ENCODE measurements at places on chromosomes 6 and 20.

- DNase-seq: no peak
Observed at GRCh38 chr6:149628875-149629510, 19.5 kb downstream of the KATNA1 start.

GRCh38 chr6:148340586-148341297, 1.9 kb upstream of the SASH1 start:
- no peak for DNase-seq

DNA sequence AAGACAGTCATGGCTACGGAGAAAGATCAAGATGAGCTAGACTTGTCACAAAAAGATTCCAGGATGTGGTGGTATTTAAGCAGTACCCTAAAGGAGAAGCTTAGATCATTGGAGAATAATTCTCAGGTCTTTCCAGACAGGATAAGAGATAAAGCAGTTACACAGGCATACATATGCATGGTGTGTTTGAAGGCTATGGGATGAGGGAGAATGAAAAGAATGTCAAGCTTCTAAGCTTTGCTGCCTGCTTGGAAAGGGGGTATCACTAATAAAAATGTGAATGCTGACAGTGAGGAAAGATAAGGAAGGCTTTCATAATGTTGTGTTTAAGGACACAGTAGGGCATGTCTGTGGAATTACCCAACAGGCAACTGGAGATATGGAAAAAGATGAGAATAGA, 28.1 kb downstream of the RWDD2A start:
- DNase-seq: no peak

DNA sequence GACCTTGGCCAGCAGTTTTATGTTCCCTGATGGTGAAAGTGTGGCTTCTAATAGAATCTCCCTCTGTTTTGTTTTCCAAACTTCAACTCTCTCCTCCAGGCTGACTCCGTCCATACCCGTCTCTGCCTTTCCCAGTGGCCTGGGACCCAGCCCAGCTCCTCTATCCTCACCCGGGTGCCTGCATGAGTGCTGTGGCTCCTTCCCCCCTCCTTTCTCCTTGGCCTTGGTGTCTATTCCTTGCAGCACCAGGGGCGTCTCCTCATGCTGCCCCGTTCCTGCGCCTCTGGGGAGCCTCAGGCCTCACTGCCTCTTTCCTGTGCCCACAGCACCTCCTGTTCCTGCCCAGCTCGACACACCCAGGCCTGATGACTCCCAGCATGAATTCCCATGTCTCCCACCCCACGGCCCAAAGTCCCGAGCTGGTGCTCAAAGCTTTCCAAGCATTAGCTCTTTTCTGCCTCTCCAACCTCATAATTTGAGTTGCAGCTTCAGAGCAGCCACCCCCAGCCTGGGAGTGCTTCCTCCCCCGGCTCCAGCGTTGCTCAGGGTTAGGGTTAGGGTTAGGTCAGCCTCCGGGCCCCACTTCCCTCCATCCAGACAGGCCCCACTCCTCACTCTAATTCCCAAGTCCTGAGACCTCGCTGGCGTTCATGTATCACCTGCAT, 56.3 kb upstream of the AFDN start:
- DNase-seq: no peak

DNA sequence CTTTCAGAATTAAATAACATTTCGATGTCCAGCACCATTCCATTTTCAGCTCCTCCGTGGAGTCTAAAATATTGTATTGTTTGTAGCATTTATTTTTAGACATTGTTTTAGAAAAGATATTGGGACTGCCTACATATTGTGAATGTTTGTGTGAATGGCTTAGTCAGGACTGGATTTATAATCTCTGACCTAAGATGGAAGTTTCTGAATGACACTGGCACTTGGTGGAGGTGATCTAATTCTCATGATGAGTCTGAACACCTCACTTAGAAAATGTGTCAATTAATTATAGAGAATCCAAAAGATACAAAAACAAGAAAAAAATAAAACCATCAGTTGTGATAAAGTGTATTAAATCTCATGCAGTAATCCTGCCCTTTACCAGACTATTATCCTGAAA, 60.8 kb upstream of the HBS1L start:
- no peak for DNase-seq

- no peak for DNase-seq
Observed at GRCh38 chr6:37099442-37099841, 70.5 kb upstream of the PIM1 start.

DNA sequence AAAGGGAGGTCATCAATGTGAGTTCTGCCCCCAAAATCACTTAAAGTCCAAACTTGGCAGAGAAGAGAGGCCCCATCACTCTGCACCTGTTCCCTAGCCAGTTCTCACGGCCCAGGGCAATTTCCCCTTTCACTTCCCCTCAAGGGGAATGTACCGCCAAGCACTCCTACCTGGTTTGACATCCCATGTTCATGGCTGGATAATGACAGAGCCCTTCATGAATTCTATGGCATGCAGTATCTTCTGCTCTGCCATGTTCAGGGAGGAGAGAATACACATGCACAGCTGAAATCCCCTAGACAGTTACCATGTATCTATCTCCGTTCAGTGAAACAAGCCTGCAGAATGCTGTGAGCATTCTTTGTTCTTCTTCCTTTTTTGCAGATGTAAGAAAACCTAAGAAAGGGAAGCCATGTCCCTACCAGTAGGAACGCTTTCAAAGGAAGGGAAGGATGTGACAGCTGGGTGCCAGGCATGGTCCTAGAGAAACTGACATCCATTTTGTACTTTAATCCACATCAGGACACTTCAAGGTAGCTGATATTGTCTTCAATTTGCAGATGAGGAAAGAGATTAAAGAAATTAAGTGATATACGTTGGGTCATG, 79.8 kb upstream of the ARID1B start:
- no peak for DNase-seq

DNA sequence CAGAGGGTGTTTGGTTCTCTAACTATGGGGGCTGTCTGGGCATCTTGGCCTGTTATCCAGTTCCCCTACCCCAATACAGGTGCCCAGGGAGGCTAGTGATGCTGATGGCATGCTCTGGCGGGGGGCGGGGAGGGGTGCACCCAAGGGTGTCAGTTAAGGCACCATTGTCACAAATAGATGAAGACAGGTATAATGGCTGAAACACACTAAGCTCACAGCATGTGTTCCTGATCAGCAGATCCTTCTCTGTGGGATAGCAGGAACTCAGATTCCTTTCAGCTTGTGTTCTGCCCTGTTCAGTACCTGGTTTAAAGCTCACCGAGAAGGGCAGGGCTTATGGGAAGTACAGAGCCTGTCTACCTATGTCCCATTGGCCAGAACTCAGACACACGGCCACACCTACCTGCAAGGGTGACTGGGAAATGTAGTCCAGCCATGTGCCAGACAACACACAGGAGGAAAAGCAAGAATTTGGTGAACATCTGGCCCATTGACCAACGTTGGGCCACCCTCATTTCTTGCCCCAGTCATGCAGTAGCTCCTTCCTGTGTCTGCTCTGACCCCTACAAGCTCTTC, 3.4 kb upstream of the RSPO4 start:
- DNase-seq: no peak

- DNase-seq: no peak
Observed at GRCh38 chr20:44399446-44399845, 43.9 kb downstream of the HNF4A start.

DNA sequence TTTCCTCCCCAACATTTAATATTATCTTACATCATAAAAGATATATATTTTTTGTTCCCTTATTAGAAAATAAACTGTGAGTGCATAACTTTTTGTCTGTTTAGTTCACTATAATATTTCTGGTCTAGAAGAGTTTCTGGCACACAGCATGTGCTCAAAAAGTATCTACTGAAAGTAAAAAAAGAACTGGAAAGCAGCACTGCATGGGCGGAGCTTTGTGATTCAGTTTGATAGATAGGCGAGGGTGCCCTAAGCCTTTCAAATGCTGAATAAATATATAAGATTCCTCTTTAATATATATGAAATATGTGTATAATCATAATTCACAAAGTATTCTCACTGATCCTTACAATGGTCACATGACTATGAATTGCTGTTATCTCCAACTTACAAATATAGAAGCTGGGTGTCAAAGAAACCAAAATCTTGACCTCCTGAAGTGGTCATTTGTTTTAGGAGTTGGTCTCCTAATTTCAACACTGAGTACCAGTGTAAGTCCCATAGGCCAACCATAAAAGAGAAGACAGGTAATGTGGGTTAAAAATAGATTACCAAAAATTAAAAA, 50.8 kb downstream of the OR2B2 start:
- DNase-seq: no peak

DNA sequence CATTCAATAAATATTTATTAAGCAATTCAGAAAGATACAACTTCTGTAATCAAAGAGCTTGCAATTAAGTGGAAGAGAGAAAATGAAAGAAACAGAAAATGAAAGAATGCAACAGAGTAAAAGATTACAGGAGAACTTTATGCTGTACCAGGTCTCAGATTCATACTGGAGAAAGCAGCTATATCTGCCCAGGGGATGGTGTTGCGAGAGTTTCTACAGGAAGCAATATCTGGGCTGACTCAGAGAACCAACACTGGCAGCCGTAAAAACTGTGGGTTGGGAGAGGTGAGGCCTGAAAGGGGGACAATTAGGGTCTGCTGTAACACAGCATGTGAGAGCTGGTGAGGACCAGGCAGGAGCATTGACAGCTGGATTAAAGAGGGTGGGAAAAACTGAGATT, 256.7 kb upstream of the TCF21 start:
- DNase-seq: no peak

DNA sequence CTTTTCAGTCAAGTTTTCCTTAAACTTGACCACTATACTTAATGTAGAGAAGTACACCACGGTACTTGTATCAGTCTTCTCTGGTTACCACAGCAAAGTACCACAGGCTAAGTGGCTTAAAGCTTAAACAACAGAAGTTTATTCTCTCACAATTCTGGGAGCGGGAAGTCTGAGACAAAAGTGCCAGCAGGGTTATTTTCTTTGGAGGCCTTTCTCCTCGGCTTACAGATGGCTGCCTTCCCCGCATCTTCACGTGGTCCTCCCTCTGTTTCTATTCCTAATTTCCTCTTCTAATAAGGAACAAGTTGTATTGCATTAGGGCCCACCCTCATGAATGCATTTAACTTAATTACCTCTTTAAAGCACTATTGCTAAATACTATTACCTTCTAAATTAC, 258.0 kb downstream of the PLCB1 start:
- DNase-seq: no peak

DNA sequence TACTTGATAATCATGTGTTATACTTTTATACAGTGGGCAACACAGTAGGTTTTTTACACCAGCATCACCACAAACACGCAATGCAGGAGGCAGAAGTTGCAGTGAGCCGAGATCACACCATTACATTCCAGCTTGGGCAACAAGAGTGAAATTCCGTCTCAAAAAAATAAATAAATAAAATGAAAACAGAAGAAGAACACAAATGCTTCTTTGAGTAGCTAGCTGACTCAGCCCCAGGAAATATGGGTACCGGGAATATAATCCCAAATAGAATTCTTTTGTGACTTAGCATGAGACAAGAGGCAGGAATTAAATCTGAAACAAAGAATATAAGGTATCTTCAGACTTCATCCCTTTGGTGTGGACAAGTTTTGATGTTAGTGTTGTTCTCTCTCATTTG, 164.2 kb upstream of the ATXN1 start:
- DNase-seq: no peak

- DNase-seq: no peak
Observed at GRCh38 chr20:21826976-21827375, 121.5 kb downstream of the PAX1 start.

DNA sequence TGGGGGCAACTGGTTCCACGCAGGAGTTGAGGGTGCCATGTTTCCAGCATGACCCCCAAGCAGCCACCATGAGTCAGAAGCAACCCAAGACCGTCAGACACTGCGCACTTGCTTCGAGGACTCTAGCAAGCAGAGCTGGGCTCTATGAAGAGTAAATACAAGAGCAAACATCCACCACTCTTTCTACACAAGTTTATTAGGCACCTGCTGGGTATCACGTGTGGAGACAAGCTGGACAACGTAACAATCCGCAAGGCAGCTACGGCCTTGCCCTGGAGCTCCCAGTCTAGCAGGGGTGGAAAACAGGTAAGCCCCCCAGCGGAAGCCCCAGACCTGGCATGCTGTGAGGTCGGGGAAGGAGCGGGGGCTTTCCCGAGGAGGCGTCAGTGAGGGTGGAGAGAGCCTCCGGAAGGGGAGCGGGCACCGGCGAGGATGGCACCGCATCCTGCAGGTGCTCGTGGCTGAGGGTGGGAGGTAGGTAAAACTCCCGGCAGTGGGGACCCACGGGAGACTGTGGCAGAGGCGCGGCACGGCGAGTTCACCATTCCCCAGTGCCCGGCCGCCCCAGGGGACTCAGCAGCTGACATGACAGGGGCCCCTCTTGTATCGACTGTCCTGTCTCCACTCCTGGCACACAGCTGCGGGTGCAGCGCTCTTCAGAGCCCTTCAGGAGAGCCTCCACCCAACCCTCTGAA, 33.6 kb downstream of the GNAS-AS1 start:
- no peak for DNase-seq

DNA sequence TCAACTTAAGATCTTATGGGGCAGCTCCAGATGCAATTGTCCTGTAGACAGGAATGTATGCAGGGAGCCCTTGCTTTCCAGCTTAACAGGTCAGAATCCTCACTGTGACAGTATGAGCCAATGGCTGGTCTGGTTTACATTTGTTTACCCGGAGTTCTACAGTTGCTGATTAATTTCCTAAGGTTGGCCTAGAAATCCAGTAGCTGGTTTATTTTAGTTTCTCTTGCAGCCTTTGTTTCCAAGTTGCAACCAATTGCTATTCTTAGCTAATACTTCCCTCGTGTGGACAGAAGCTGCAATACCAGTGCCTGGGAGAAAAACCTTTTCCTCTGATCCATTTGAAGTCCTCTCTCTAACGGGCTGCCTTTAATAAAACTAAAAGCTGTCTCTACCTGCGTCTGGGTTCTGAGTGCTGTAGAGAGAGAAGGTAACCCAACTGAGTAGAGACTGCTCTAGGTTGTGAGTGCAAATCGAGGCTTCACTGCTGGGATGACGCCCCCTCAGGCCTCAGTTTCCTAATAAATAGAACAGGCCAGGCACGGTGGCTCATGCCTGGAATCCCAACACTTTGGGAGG, 45.9 kb downstream of the ZNF217 start:
- no peak for DNase-seq

- DNase-seq: no peak
Observed at GRCh38 chr6:2732503-2733089, 18.1 kb downstream of the MYLK4 start.

GRCh38 chr6:149254253-149254652, 63.3 kb upstream of the TAB2 start:
- no peak for DNase-seq

GRCh38 chr6:116444575-116444974, 16.6 kb upstream of the CALHM6 start:
- DNase-seq: no peak

GRCh38 chr6:518218-518617, 126.7 kb downstream of the IRF4 start:
- no peak for DNase-seq

GRCh38 chr6:3742426-3743344, 8.8 kb downstream of the PXDC1 start:
- DNase-seq: peak; percentile 92

DNA sequence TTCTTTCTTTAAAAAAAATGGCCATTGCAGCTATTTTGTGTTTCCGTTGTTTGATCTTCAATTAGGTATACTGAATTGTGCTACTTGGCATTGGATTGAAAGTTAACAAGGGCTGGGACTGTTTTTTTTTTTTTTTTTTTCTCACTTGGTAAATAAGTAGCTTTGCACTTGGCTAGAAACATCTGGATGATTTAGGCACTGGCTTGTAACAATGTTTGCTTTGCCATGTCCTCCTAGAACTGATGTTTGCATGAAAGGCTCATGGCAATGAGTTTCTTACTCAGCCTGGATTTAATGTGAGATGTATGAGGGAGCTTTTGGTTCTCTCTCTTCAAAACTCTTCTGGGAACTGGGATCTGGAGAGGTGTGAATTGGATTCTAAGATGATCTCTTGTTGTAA, 414.1 kb downstream of the CDH26 start:
- DNase-seq: no peak
